Renal cortical epithelial cell (primary cell): ENCODE measurements at places on chromosomes 1 and 21. TPM values are rescaled to one million over a fixed set of nuclear protein-coding genes. Genes with fewer than 3 reads are reported as not detected.

- DNase-seq = no peak
These were observed 49.3 kb downstream of the STX6 start for GRCh38 chr1:180973369-180973768.

Gene E2F2
- 0.15 and 0.69 TPM in 2 replicates for total RNA-seq

Gene TSPEAR
- total RNA-seq = not detected in 2 replicates

DNA sequence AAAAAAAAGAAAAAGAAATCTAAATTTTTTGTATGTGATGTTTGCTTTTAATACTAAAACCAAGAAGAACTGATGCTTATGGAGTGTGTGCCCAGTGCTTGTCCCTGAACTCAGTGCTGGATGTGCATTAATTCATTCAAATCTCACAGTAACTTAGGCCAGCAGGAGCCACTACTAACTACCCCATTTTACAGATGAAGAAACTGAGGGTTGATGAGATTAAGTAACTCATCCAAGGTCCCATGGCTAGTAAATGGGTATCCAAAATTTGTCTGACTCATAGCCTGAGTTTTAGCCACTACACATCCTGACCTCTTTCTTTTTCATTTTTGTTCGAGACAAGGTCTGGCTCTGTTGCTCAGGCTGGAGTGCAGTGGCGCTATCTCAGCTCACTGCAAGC lies 127.9 kb downstream of the CCDC185 start:
- DNase-seq = no peak

GRCh38 chr1:225554216-225554812 lies 98.6 kb downstream of the ENAH start:
- DNase-seq = peak; percentile 34

DNA sequence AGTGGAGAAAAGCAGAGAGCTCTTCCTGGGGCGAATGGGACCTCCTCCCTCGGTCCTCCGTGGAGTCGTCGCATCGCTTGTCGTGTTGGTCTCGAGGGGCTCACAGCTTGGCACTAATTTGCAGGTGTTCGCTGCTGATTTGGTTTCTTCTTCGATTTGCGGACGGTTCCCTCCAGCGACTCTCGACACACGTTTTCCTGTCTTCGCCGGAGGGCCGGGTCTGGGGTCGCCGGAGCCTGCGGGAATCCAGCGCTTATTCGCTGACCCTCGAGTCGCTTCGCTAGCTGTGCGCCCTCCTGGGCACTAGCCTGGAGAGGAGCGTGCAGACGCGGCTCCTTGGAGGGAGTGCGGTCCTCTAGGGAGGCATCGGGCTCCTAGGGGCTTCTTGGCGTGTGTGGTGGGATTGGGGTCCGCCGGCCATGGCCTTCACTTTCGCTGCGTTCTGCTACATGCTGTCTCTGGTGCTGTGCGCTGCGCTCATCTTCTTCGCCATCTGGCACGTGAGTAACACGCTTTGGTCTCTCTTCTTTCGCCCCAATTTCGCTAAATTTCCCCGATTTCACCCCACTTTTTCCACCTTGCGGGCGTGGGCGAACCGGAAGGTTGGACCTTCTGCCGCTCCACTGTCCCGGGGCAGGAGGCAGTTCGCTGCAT lies 766 bp downstream of the CNIH3 start:
- DNase-seq = no peak
